ENCODE measurements at places on chromosomes 7 and 10.

GRCh38 chr10:88313878-88314277 is 269.2 kb downstream of the RNLS start:
- H3K4me3 ChIP-seq: no peak overlapping the region
- H3K27ac ChIP-seq: no peak overlapping the region
- H3K4me1 ChIP-seq: no peaks in the 10 kb centered on the region
- H3K36me3 ChIP-seq: no peaks in the 10 kb centered on the region
- no peak for DNase-seq

GRCh38 chr10:93872375-93873158 is 21.2 kb upstream of the SLC35G1 start:
- no peak for DNase-seq
- H3K4me1 ChIP-seq: peaks cover 12% of the 10 kb centered on the region
- no peak overlapping the region for H3K4me3 ChIP-seq
- H3K27ac ChIP-seq: no peak overlapping the region
- no peaks in the 10 kb centered on the region for H3K36me3 ChIP-seq

DNA sequence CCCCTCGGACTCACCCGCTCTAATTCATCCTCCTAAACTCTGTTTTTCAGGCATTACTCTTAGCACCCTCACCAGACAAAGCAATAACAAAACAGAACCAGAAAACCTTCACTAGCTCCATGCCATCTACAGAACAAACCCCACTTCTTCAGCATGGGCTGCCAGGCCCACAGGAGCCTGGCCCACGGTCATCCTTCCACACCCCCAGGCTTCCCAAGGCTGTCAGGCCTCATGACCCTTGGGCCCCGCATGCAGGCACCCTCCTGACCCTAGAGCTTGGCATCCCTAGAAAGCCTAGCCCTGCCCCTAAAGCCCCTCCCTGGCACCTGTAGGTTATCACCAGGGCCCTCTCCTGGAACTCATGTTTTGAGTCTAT is 59.6 kb downstream of the PRKAG2 start:
- H3K4me1 ChIP-seq: peaks cover 10% of the 10 kb centered on the region
- H3K27ac ChIP-seq: no peak overlapping the region
- H3K36me3 ChIP-seq: no peaks in the 10 kb centered on the region
- H3K27me3 ChIP-seq: no peaks in the 10 kb centered on the region

- DNase-seq: peak; percentile 50
- H3K27me3 ChIP-seq: no peaks in the 10 kb centered on the region
- no peaks in the 10 kb centered on the region for H3K36me3 ChIP-seq
- no peak overlapping the region for H3K27ac ChIP-seq
- H3K4me1 ChIP-seq: peaks cover 18% of the 10 kb centered on the region
- H3K4me3 ChIP-seq: no peak overlapping the region
These were observed 5.4 kb downstream of the LOXL4 start for GRCh38 chr10:98262571-98262970.

GRCh38 chr7:63073736-63074135 is 924.9 kb upstream of the ZNF722 start:
- H3K4me3 ChIP-seq: no peak overlapping the region
- no peak for DNase-seq
- H3K27ac ChIP-seq: no peak overlapping the region
- no peaks in the 10 kb centered on the region for H3K27me3 ChIP-seq

GRCh38 chr7:71137479-71137878 is 5.5 kb downstream of the GALNT17 start:
- no peaks in the 10 kb centered on the region for H3K36me3 ChIP-seq
- no peaks in the 10 kb centered on the region for H3K4me1 ChIP-seq
- no peak for DNase-seq
- H3K27me3 ChIP-seq: no peaks in the 10 kb centered on the region

- no peak for DNase-seq
- H3K27me3 ChIP-seq: no peaks in the 10 kb centered on the region
- no peak overlapping the region for H3K4me3 ChIP-seq
- H3K4me1 ChIP-seq: no peaks in the 10 kb centered on the region
These were observed 42.0 kb upstream of the OIT3 start for GRCh38 chr10:72851509-72851908.

DNA sequence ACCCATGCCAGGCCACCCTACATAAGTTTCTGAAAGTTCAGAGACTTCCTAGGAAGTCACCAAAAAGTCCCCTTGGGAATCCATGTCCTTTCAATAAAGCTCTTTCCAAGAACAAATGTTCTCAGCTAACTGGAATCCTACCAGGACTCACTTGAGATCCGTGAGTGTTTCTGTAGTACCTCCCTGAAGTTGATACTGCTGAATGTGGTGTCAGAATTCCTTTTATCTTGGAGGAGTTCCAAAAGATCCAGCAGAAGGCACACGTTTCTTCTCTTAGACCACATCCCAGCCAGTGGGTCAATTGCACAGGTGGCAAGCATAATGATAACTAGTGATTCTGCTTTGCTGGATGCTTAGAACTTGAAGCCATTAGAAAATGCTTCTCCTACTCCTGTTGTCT is 689.7 kb upstream of the IGFBP3 start:
- no peaks in the 10 kb centered on the region for H3K36me3 ChIP-seq
- no peaks in the 10 kb centered on the region for H3K27me3 ChIP-seq
- no peak overlapping the region for H3K4me3 ChIP-seq
- DNase-seq: no peak
- H3K27ac ChIP-seq: no peak overlapping the region

DNA sequence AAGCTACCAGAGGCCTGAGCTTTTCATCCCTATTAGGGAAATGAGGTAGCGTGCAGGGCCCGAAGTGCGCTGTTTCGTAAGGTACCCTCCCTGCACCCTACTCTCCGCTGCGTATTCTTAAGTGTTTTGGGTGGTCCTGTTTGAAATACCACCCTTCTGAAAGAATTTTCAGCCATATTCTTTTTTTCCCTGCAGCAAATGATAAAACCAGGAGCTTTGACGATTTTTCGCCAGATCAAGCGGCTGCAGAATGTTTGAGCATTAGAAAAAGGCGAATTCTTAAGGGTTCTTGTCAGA is 1.2 kb downstream of the RSBN1L start:
- peaks cover 8% of the 10 kb centered on the region for H3K4me1 ChIP-seq
- H3K27ac ChIP-seq: peak overlapping the region; percentile 90
- H3K4me3 ChIP-seq: peak overlapping the region; percentile 84
- no peaks in the 10 kb centered on the region for H3K27me3 ChIP-seq
- peaks cover 7% of the 10 kb centered on the region for H3K36me3 ChIP-seq

- no peaks in the 10 kb centered on the region for H3K4me1 ChIP-seq
- no peaks in the 10 kb centered on the region for H3K36me3 ChIP-seq
- no peak for DNase-seq
- H3K4me3 ChIP-seq: no peak overlapping the region
- H3K27me3 ChIP-seq: peaks cover 16% of the 10 kb centered on the region
- no peak overlapping the region for H3K27ac ChIP-seq
These were observed 24.6 kb upstream of the NFE2L3 start for GRCh38 chr7:26127411-26127810.

GRCh38 chr7:51123322-51124019 is 193.1 kb downstream of the COBL start:
- no peak overlapping the region for H3K27ac ChIP-seq
- DNase-seq: no peak
- no peaks in the 10 kb centered on the region for H3K4me1 ChIP-seq
- H3K27me3 ChIP-seq: peaks cover 4% of the 10 kb centered on the region
- H3K4me3 ChIP-seq: no peak overlapping the region

DNA sequence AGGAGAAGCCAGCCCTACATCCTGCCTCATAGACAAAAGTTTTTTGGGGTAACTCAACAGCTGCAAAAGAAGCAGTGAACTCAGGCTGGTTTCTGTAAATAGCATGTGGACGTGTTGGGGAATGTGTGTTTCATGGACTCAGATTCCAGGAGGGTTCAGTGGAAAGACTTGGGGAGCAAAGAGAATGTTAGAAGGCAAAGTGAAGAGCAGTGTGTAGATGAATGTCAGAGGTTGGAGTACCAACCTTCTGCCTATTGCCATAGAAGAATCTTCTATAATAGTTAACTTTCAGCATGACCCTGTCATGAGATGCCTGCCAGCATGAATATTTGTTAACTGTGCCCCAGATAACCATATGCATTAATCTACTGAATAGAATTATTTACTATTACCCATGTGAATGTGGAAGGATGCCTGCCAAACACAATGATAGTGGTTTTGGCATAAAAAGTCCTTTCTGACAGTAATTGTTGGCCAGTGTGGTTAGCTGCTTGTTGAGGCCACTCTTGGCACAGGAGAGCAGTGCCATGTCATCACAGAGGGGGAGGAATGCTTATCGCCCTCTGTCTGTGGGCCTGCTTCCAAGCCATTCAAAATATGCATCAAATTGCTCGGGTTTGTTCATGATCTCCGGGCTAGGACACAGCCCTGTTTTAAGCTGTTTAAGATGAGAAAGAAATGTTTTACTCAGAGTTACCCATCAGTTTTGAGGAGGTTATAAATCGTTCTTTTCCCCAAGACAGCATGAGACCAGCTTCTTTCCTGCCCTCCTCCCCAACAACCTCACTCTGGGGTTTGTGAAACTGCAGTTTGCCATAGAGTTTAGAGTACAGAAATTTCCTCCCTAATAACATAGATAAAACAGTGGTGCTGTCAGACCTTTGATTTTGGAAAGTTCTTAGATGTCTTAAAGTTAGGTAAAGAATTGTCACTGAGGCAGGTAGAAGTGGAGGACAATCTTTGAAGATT is 165.3 kb downstream of the WNT2 start:
- no peaks in the 10 kb centered on the region for H3K27me3 ChIP-seq
- DNase-seq: no peak
- H3K36me3 ChIP-seq: peaks cover 2% of the 10 kb centered on the region
- no peak overlapping the region for H3K27ac ChIP-seq

- H3K27me3 ChIP-seq: no peaks in the 10 kb centered on the region
- DNase-seq: no peak
- no peaks in the 10 kb centered on the region for H3K36me3 ChIP-seq
- no peaks in the 10 kb centered on the region for H3K4me1 ChIP-seq
- no peak overlapping the region for H3K27ac ChIP-seq
These were observed 187.6 kb downstream of the PFKFB3 start for GRCh38 chr10:6390213-6390845.

GRCh38 chr7:132580277-132580676 is 4.0 kb upstream of the PLXNA4 start:
- H3K36me3 ChIP-seq: no peaks in the 10 kb centered on the region
- H3K4me3 ChIP-seq: no peak overlapping the region
- H3K27ac ChIP-seq: no peak overlapping the region
- no peaks in the 10 kb centered on the region for H3K4me1 ChIP-seq
- peak; percentile 41 for DNase-seq
- no peaks in the 10 kb centered on the region for H3K27me3 ChIP-seq

DNA sequence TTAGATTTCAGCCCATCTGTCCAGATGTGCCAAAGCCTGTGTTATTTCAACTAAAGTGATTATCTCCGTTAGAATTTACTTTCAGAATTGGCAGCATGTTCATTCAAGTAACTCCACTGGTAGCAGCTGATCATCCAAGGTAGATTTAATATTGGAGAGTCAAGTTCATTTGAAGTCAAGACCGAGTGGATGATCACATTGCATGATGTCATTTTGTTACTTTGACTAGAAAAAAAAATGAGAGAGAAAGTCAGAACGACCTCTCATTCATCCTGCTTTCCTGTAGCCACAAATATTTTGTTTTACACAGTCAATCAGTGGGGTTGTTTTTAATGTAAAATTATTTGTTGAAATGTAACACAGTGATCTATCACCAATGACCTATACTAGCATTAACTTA is 196.7 kb upstream of the PHYHIPL start:
- no peaks in the 10 kb centered on the region for H3K36me3 ChIP-seq
- H3K4me3 ChIP-seq: no peak overlapping the region
- H3K27ac ChIP-seq: no peak overlapping the region
- H3K4me1 ChIP-seq: no peaks in the 10 kb centered on the region
- no peak for DNase-seq

DNA sequence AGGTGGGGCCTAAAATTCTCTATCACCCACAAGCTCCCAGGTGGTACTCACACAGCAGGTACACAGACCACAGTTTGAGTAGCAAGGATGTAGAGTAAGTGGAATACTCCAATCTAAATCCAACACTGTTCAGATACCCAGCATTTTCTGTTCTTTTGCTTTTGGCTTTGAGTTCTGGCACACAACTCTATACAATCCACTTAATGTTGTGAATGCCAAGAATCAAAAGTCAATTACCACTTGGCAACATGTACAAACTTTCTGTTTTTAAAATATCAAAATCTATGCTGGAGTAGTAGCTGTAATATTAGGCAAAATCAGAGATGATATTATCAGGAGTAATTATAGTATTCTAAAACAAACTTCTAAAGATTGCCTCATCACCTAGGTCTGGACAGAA is 133.4 kb upstream of the LRRTM3 start:
- H3K27ac ChIP-seq: no peak overlapping the region
- no peak overlapping the region for H3K4me3 ChIP-seq
- no peak for DNase-seq
- no peaks in the 10 kb centered on the region for H3K27me3 ChIP-seq
- H3K4me1 ChIP-seq: no peaks in the 10 kb centered on the region
- H3K36me3 ChIP-seq: no peaks in the 10 kb centered on the region

GRCh38 chr10:117609796-117610170 is 67.2 kb downstream of the EMX2 start:
- DNase-seq: no peak
- no peaks in the 10 kb centered on the region for H3K27me3 ChIP-seq
- H3K27ac ChIP-seq: no peak overlapping the region
- no peaks in the 10 kb centered on the region for H3K36me3 ChIP-seq
- H3K4me1 ChIP-seq: no peaks in the 10 kb centered on the region
- H3K4me3 ChIP-seq: no peak overlapping the region

- no peaks in the 10 kb centered on the region for H3K27me3 ChIP-seq
- H3K36me3 ChIP-seq: no peaks in the 10 kb centered on the region
- no peak overlapping the region for H3K4me3 ChIP-seq
- no peak for DNase-seq
- no peak overlapping the region for H3K27ac ChIP-seq
- H3K4me1 ChIP-seq: no peaks in the 10 kb centered on the region
These were observed 25.3 kb upstream of the CUX1 start for GRCh38 chr7:101792051-101792681.

DNA sequence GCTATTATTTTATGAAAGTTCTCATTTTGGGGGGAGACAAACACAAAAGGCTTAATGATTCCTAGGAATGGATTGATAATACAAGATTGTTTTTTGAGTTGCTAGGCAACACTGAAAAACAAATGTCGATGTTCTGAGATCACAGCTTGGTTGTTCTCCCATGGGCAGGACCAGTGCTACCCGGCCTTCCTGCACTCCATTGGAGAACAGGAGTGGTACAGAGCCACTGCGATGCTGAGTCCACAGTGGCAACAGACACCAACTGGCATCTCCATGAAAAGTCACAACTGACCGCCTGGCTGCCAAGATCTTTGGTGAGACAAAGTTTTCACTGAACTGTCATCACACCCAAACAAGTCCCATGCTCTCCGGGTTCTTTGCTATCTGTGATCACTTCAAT is 68.9 kb upstream of the NMT2 start:
- no peaks in the 10 kb centered on the region for H3K4me1 ChIP-seq
- no peaks in the 10 kb centered on the region for H3K36me3 ChIP-seq
- no peak overlapping the region for H3K4me3 ChIP-seq
- DNase-seq: no peak
- H3K27ac ChIP-seq: no peak overlapping the region
- no peaks in the 10 kb centered on the region for H3K27me3 ChIP-seq

- H3K27ac ChIP-seq: no peak overlapping the region
- H3K4me1 ChIP-seq: no peaks in the 10 kb centered on the region
- peaks cover 10% of the 10 kb centered on the region for H3K36me3 ChIP-seq
These were observed 16.8 kb upstream of the GPR15LG start for GRCh38 chr10:84156768-84157167.
